ENCODE measurements at places on chromosomes 13 and 19.

GRCh38 chr13:34618654-34619053 lies 323.4 kb upstream of the NBEA start:
- no peak for DNase-seq

GRCh38 chr13:43877326-43877725 lies 2.2 kb downstream of the CCDC122 start:
- DNase-seq: no peak

- no peak for DNase-seq
These were observed 1.0 kb downstream of the HMGB1 start for GRCh38 chr13:30464496-30465342.

DNA sequence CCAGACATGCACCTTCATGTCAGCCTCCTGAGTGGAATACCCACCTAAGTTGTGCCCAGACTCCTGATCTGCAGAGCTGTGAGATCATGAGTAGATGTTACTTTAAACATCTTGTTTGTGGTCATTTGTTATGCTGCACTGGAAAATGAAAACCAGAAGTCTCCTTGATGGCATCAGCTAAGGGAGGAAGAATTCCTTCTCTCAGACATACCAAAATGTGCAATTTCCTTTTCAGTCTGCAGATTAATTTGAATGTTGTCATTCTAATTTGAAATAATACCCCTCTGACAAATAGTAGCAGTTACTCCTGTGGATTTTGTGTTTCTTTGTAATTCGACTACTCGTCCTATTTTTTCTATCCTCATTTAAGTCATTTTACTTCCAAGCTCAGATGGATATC lies 59.3 kb downstream of the ITGBL1 start:
- no peak for DNase-seq

DNA sequence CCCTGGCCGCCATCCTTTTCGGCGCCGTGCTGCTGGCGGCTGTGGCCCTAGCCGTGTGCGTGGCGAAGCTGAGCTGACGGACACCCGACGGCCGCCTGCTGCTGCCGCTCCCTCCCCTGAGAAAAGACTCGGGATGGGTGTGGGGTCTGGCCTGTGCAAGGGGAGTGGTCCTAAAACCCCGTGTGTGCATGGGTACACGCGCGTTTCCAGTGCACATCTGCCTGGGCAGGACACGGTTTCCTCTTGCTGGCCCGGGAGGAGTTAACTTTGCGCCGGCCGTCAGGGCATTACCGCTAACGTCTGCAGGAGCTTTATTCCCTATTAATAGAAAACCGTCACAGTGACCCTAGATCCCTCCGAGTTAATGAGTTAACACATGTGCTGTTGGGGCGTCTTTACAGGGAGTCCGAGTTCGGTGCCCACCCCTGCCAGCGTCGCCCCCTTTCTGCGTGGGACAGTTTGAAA lies 1.3 kb downstream of the RGS9BP start:
- no peak for DNase-seq

- DNase-seq: no peak
These were observed 84.3 kb upstream of the UBL3 start for GRCh38 chr13:29934531-29935308.

- no peak for DNase-seq
These were observed 265.2 kb upstream of the SGCG start for GRCh38 chr13:22915442-22916082.

GRCh38 chr13:66461021-66461420 lies 769.1 kb downstream of the PCDH9 start:
- peak; percentile 4 for DNase-seq

GRCh38 chr13:99526549-99526948 lies 25.3 kb downstream of the TM9SF2 start:
- DNase-seq: no peak

DNA sequence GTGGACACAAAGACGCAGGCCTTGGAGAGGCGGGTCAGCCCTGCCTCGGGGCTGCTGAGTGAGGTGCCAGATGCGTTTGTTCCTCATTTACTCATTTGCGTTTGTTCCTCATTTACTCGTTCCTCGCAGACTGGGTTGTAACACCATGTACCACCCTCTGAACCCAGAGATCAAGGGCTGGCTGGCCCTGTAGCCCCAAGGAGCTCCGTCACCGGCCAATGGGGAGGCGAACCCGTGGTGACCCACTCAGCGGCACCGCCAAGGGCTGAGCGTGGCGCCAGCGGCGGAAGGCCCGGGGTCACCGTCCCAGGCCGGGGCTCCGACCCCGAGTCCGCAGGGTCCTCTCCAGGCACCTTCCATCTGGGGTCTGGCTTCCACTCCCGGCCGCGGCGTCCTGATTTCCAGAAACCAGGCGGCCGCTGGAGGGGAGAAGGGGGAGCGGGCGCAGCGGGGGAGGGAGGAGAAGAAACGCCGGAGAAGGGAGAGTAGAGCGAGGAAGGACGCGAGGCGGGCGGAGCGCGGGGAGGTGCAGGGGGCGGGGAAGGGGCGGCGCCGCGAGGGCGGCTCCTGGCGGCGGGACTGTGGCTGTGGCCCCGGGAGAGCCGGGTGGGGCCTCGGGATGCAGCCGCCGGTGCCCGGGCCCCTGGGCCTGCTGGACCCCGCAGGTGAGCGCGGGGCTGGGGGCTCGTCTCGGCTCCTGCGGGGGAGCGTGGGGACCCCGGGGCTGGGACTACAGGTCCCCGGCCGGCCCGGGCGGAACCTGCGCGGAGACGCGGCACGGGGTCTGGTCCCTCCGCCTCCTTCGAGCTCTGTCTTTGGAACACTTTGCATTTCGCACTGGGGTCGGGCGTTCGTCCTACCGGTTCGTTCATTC lies at the start of gene TMEM255B:
Gene TMEM255B (plus strand): TSS at position 576 of the 874 bp plus-strand sequence. CDS start 44 bp downstream, at position 620.
- DNase-seq: no peak

DNA sequence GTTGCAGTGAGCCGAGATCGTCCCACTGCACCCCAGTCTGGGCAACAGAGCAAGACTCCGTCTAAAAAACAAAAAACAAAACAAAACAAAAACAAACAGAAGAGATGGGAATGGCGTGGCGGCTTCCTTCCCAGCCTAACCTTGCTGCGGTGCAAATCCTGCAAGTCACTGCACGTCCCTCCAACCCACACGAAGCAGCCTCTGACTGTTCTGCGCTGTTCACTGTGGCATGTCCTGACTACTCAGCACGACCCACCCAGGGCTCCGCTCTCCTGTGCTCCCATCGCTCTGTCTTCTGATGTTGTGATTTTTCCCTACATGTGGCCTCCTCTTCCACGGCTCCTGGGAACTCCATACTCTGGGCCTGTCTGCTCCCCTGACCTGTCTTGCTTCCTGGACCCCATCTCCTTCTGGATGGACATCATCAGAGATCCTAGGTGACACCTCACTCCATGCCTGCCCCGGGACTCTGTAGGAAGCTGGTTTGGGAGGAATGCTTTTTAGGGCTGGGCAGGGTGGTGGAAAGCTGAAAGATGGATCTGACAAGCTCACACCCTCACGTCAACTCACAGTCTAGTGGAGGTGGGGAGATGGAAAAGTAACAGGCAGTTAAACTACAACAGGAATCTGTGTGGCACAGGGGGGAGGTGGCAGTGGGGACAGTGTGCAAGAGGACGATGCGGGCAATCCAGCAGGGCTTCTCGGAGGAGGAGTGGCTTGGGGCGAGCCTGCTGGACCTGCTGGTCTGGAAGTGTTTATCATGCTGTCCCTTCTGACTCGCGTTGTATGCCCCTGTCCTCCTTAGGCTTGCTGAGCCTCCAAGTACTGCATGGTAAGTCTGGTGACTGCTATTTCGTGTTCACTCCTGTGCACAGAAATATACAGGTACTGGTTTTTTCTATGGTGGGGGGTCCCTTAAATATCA lies 18.8 kb downstream of the ZSCAN5A start:
- DNase-seq: no peak

GRCh38 chr19:55650126-55650557 lies 2.1 kb downstream of the CCDC106 start:
- no peak for DNase-seq

DNA sequence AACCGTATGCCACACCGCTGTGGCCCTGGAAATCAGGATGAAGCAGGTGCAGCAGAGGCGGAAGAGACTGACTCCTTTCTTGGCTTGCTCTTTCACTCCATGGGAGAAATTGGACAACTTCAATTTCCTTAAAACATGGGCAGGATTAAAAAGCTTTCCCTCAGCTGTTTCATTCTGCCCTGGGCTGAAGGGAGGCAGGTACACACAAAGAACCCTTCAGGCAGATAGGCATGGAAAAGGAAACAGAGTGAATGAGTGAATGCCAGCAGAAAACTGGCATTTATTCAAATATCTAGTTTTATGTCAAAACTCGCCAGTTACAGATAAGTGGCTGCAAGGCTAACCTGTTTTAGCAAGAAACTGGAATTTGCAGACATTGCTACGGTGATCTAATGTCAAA lies 71.0 kb upstream of the SLC15A1 start:
- no peak for DNase-seq

GRCh38 chr19:17418710-17419109 lies 1.1 kb upstream of the MVB12A start:
- no peak for DNase-seq

- no peak for DNase-seq
These were observed 423.8 kb downstream of the KLF5 start for GRCh38 chr13:73482556-73482955.
